Gastrocnemius medialis (tissue), 4 donors: ENCODE measurements at places on chromosomes 11 and 22.

GRCh38 chr11:89922195-89922660 lies at the start of gene TRIM49D1:
TRIM49D1 (minus strand) TSS chr11:89922245; CDS start chr11:89917710, 4,535 bp downstream.
- DNase-seq = no peak
- no peaks in the 10 kb centered on the region for H3K27me3 ChIP-seq
- no peak within 1 kb of the TSS for H3K27ac ChIP-seq
- no peaks in the 10 kb centered on the region for H3K4me1 ChIP-seq

GRCh38 chr11:14835496-14836492 lies 56.2 kb downstream of the CYP2R1 start:
- H3K27me3 ChIP-seq = no peaks in the 10 kb centered on the region
- H3K27ac ChIP-seq = no peak overlapping the region
- H3K4me1 ChIP-seq = no peaks in the 10 kb centered on the region
- no peaks in the 10 kb centered on the region for H3K36me3 ChIP-seq
- DNase-seq = no peak

DNA sequence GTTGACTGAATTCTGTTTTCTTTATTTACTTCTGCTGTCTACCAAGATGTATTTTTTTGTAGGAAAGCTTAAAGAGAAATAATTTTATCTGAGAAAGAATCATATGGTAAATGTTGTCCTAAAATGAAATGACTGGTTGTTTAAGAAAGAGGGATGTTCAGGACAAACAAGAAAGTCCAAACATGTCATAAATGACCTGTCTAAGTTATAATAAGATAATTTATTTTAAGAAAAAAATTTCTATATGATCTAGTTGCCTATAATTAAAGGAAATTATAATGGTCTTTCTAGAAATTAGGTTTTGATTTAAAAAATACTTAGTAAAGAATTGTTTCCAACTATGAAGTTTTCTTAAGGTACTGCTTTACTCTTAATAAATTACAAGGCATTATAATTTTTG lies 10.5 kb downstream of the SCGB2A2 start:
- H3K27ac ChIP-seq = no peak overlapping the region
- no peaks in the 10 kb centered on the region for H3K4me1 ChIP-seq
- no peaks in the 10 kb centered on the region for H3K36me3 ChIP-seq
- no peak for DNase-seq
- H3K4me3 ChIP-seq = no peak overlapping the region

DNA sequence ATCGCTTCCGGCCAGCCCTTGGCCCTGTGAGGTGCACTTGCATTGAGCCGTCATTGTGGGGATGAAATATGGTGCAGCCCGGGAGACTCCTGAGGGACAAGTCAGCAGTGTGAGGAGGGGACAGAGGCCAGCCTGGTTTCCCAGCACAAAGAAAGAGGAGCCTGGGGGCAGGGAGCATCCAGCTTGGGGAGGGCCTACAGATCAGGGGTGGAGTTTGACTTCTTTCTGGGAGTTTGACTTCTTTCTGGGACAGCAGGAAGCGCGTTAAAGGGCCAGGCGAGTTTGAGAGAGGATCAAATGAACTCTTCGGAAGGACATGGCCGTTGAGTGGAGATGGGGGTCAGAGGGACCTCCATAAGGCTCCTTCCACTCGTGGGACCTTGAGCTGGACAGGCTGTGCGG lies 91.9 kb downstream of the LRRC32 start:
- H3K4me1 ChIP-seq = no peaks in the 10 kb centered on the region
- no peak overlapping the region for H3K4me3 ChIP-seq
- no peaks in the 10 kb centered on the region for H3K27me3 ChIP-seq
- H3K36me3 ChIP-seq = no peaks in the 10 kb centered on the region
- H3K27ac ChIP-seq = peak overlapping the region; percentile 59
- no peak for DNase-seq

DNA sequence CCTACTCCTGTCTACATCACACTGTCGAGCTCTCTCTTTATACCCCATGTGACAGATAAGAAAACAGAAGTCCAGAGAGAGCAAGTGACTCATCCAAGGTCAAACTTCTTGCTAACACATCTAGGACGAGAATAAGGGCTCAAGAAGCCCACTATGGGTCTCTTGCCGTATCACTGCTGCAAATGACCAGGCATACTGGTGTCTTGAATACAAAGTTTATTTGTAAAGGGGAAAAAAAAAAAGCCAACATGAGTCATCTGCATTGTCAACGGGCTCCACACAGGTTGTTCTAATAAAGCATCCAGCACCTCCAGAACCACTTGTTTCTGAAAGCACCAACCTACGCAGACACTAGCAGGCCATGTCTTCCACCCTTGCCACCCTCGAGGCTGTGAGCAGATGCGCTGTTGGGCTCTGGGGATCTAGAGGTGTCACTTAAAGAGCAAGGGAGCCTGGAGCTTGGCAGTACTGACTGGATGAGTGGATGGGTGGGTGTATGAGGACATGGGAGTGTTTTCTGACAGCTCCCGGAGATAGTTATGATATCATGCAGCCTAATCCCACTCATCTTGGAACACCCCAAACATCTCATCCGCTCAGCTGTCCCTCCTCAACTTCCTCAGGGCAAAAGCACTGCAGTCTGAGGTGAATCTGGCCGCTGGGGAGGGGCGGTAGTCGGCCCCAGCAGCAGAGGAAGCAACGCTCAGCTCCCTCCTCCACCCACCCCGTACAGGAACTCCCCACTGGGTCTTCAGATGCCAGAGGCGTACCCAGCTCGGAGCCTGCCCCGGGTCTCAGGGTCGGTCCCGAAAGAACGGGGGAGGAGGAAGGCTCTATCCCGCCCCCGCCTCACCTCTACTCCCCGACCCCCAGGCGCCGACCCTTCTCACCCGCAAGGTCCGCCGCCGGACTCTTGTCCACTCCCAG lies 1.0 kb downstream of the SMCO4 start:
- H3K27ac ChIP-seq = peak overlapping the region; percentile 77
- no peaks in the 10 kb centered on the region for H3K36me3 ChIP-seq
- peak overlapping the region; percentile 83 for H3K4me3 ChIP-seq
- no peak for DNase-seq

DNA sequence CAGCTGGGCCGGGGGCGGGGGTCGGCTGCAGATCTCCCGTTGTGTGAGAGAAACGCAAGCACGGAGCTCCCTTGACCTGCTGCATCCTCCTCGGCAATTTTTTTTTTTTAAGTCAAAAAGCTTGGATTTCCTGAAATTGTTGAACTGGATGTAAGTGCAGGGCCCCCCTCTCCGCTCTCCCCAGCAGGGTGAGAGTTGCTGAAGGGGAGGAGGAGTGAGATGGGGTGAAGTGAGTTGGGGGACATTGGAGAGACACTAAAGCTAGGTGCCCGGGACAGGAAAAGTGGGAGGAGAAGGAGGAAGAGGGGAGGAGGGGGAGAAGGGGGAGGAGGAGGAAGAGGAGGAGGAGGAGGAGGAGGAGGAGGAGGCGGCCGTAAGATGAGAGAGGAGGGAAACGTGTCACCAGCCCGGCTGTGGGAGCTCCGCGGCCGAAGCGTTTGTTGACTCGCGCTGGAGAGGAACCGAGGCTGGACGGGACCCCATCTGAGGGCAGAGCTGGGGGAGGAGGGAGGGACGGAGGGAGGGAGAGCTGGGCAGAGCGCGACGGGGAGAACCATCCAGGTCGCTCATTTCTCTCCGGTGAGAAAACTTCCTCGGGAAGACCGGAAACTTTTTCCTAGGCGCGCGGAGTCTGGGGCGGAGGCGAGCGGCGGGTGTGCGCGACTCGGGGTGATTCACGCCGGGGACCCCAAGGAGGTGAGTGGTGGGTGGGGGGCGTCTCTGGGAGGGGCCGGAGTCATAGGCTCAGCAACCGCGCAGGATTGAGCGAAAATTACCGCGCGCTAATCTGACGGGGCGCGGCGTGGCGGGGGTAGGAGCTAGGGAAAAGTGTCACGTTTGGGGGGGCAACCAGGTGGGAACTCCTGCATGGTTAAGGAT lies 80.2 kb downstream of the PRR5L start:
- no peak overlapping the region for H3K27ac ChIP-seq
- H3K4me1 ChIP-seq = peaks cover 19% of the 10 kb centered on the region
- no peaks in the 10 kb centered on the region for H3K36me3 ChIP-seq
- peaks cover 11% of the 10 kb centered on the region for H3K27me3 ChIP-seq

DNA sequence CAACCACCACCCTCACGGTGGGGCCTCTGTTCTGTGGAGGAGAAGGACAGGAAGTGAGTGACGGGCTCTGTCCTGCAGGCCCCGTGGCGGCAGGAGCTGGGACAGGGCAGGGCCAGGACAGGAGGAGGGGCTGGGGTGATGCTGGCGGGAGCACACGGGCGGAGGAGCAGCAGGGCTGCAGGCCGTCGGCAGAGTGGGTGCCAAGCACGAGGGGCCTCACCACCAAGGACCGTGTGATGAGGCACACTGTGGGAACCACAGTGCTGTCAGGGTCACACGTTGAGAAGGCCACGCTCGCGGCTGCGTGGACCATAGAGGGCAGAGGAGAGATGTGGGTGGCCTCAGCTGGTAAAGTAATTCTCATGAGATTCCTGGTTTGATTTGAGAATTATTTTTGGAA lies 8.5 kb downstream of the SCO2 start:
- H3K27me3 ChIP-seq = no peaks in the 10 kb centered on the region
- no peak overlapping the region for H3K27ac ChIP-seq
- DNase-seq = no peak

- H3K27ac ChIP-seq = no peak overlapping the region
- H3K36me3 ChIP-seq = no peaks in the 10 kb centered on the region
- peaks cover 6% of the 10 kb centered on the region for H3K4me1 ChIP-seq
- DNase-seq = peak; percentile 38
Measured at GRCh38 chr11:3091846-3092602, 34.8 kb upstream of the CARS1 start.

- no peak for DNase-seq
- peak overlapping the region; percentile 93 for H3K4me3 ChIP-seq
- peaks cover 55% of the 10 kb centered on the region for H3K4me1 ChIP-seq
- H3K36me3 ChIP-seq = no peaks in the 10 kb centered on the region
- no peaks in the 10 kb centered on the region for H3K27me3 ChIP-seq
Measured at GRCh38 chr11:33734441-33735270, 1.6 kb downstream of the CD59 start.

GRCh38 chr11:62555464-62556107 lies 9.0 kb upstream of the AHNAK start:
- no peaks in the 10 kb centered on the region for H3K27me3 ChIP-seq
- peaks cover 90% of the 10 kb centered on the region for H3K4me1 ChIP-seq
- H3K4me3 ChIP-seq = no peak overlapping the region
- no peak for DNase-seq

DNA sequence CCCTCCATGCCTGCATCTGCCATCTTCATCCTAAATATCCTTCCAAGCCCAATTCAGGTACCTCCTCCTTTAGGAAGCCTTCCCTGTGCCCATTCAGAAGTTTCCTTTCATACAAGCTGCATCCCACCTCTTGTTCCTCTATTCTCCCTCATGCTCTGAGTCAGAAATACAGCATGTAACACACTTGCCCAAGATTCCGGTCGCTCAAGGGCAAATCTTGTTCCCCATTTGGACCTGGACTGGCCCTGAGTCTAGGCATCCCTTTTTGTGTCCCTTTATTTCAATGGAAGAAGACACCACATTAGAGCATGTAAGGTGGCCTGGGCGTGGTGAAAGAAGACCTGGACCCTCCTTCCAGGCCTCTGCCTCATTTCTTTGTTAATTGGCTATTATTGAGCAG lies 38.5 kb downstream of the RTL6 start:
- no peak overlapping the region for H3K27ac ChIP-seq
- no peak for DNase-seq
- no peaks in the 10 kb centered on the region for H3K27me3 ChIP-seq
- H3K4me3 ChIP-seq = no peak overlapping the region
- H3K36me3 ChIP-seq = no peaks in the 10 kb centered on the region

GRCh38 chr11:65487467-65488272 lies 11.2 kb upstream of the MALAT1 start:
- no peaks in the 10 kb centered on the region for H3K27me3 ChIP-seq
- peaks cover 77% of the 10 kb centered on the region for H3K4me1 ChIP-seq
- peak overlapping the region; percentile 94 for H3K27ac ChIP-seq

GRCh38 chr11:84140386-84141169 lies 854.4 kb upstream of the CCDC90B start:
- H3K4me3 ChIP-seq = no peak overlapping the region
- H3K27ac ChIP-seq = no peak overlapping the region
- no peaks in the 10 kb centered on the region for H3K36me3 ChIP-seq
- no peaks in the 10 kb centered on the region for H3K4me1 ChIP-seq
- no peaks in the 10 kb centered on the region for H3K27me3 ChIP-seq

DNA sequence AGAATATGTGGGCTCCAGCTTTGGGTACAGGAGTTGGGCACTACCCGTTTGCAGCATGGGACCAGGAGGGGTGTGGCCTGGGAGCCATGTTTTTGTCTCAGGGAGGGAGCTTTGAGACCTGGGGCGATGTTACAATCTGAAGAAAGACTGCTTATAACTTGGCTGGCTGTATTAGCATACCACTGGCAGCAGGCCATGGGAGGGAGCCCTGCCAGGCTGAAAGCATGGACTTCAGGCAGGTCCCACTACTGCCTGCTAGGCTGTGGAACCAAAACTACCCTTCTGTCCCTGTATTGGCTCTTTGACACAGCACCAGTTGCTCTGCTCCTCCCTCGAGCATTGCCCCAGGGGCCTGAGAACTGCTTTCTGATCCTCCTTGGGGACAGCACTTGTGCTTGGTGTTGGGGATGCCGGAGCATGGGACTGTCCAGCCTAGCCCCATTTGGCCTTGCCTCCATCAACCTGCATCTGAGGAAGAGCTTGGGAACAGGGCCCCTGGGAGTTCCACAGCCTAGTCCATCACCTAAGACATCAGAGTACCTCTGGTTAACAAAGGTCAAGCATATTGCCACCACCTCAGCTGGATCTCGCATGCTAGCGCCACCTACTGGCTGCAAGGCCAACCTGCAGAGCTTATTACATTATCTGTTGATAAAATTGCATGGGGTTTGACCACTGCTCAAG lies 217.4 kb downstream of the SBF2 start:
- peak; percentile 33 for DNase-seq
- H3K36me3 ChIP-seq = no peaks in the 10 kb centered on the region
- no peaks in the 10 kb centered on the region for H3K4me1 ChIP-seq
- no peak overlapping the region for H3K27ac ChIP-seq
- no peaks in the 10 kb centered on the region for H3K27me3 ChIP-seq

- no peak overlapping the region for H3K4me3 ChIP-seq
- H3K36me3 ChIP-seq = peaks cover 44% of the 10 kb centered on the region
- DNase-seq = peak; percentile 54
- peak overlapping the region; percentile 12 for H3K27ac ChIP-seq
- H3K4me1 ChIP-seq = peaks cover 25% of the 10 kb centered on the region
Measured at GRCh38 chr11:126190792-126191191, 20.7 kb downstream of the RPUSD4 start.

DNA sequence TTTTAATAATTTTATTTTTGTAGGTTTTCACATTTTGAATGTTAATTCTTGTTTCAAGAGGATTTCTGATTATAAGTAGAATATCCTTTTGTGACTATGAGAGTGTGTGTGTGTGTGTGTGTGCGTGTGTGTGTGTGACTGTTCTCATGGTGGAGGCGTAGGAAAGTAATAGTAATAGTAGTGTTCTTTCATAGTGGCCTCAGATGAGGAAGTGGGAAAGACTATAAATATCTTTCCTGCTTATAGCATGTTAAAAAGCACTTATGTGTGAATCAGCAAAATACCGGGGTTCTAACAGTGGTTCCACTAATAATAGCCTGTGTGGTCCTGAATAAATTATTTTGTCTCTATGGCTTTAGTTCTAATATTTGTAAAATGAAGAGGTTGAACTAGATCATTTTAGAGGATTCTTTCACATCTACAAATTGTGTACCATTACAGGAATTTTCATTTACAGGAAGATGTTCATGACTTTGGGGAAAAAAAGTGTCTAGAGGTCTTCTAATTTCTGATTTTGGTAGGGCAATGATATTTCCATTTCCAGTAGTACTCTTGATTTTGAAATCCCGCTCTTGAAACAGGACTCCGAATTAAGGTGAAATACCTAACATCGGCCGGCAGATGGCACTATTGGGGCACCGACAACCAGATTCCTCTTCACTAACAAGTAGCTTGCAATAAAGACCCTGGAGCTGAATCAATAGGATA lies 29.9 kb upstream of the OR10G7 start:
- no peak overlapping the region for H3K27ac ChIP-seq
- H3K4me1 ChIP-seq = no peaks in the 10 kb centered on the region
- H3K36me3 ChIP-seq = no peaks in the 10 kb centered on the region
